ENCODE measurements at places on chromosomes 5 and 9.

- peak; percentile 38 for DNase-seq
Measured at GRCh38 chr5:97534166-97534565, 351.1 kb upstream of the RIOK2 start.

DNA sequence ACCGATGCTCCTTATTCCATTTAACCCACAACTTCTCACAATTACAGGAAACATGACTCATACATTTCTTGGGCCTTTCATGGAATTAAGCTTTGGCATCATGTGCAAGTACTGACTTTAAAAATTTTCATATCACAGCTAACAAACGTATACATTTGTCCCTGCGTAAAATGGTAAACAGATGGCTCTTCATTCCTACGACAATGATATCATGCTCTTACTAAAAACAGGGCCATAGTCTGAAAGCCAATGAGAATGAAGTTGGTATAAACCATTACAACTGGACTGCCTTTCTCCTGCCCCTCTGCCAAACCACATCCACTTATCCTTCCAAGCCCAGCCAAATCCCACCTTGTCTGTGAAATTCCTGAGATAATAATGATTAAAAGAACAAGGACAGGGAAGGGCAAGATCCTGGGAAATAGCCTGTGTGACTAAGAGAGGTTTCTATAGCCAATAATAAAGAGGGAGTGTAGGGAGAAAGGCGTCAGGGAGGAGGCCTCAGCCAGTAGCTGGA is 44.9 kb upstream of the ZNF366 start:
- no peak for DNase-seq

DNA sequence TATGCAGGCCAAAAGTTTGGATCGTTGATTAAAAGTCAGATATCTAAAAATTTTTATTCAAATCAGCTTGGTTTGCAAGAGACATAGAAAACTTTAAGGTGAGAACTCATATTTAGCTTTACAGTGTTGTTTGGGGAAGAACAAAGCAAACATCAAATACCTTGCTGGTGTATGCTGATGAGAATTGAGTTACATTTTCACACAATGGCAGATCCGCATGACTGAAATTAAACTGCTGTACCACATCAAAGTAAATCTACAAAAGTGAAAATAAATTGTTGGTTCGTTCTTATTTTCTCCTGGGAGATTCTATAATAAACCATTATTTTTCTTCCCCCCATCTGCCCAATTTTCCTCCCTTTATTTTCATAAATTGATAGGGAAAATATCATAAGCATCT is 198.2 kb upstream of the PCSK5 start:
- no peak for DNase-seq

GRCh38 chr5:75031366-75031765 is 21.0 kb downstream of the GCNT4 start:
- DNase-seq = no peak

DNA sequence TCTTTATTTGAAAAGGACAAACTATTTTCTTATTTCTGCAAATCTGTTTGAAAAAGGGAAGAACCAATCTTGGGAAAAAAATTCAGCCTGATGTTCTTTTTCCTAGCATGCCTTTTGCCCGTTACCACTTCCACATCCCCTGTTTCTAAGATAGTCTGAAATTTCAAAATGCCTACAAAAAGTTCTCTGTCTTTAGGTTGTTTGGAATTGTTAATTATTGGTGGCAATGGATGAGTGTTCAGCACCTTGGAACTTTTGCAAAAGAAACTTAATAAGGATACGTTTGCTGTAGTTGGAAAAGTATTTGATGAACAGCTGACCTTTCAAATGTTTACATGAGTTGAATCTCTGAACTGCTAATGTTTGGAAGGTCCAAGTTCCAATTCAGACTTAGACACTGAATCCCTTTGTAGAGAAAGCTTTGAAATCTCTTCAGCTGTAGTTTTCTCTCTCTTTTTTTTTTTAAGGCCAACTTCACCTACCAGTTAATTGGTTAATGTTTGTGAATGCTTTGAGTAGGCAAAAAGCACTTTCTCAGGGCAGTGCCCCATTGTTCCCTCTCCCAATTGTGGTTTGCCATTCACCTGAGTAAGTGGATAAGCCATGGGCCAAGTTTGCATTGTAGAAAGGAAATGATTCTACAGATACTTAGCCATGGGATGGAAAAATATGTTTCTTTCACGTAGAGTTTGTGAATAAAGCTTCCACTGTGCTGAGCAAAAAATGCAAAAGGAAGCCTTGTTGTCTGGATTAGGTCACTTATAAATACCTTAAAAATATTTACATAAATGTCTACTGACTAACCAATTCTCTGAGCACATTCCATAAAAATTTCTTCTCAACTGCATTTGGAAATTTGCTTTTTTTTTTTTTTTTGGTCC is 156.4 kb upstream of the ELL2 start:
- DNase-seq = no peak

- DNase-seq = no peak
Measured at GRCh38 chr5:115450741-115451140, 93.8 kb downstream of the FEM1C start.

DNA sequence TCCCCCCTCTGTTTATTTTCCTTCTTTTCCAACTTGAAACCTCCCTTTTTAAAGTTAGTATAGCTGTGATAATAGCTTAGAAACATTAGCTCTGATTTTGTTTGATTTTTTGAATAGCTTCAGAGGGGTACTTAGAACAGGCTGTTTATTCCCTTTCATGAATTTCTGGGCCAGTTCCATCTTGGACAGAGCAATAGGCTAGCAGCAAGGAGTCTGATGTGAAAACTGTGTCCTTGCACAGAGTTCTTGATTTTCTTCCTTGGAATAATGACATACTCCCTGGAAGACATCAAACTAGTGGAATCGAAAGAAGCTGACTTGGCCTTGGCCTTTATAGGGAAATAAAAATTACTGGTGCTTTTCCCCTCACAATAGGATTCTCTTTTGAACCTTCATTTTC is 32.9 kb downstream of the NTRK2 start:
- DNase-seq = no peak

- no peak for DNase-seq
Measured at GRCh38 chr9:93265301-93265971, 81.5 kb downstream of the WNK2 start.

DNA sequence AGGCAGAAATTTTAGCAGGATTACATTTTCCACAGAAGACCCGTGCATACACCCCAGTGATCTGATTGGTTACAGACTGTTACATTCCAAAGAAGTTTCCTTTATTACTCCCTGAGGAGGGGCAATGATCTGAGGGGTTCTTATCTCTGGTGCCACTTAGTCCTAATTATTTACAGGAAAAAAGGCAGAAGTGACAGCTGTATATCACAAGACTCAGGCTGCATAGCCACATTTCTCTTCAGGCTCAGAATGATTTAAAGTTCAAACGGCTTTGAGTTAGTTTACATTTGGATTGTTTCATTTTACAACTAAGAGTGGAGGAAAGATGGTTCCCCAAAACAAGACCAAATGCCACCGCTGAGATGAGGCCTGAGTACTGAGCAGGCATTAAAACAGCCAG is 17.3 kb downstream of the NAIF1 start:
- DNase-seq = no peak

- no peak for DNase-seq
Measured at GRCh38 chr5:148452499-148453193, 68.9 kb downstream of the FBXO38 start.

GRCh38 chr5:93585041-93585766 is 2.2 kb downstream of the NR2F1 start:
- no peak for DNase-seq

GRCh38 chr5:170430256-170430655 is 41.1 kb upstream of the KCNMB1 start:
- DNase-seq = no peak

DNA sequence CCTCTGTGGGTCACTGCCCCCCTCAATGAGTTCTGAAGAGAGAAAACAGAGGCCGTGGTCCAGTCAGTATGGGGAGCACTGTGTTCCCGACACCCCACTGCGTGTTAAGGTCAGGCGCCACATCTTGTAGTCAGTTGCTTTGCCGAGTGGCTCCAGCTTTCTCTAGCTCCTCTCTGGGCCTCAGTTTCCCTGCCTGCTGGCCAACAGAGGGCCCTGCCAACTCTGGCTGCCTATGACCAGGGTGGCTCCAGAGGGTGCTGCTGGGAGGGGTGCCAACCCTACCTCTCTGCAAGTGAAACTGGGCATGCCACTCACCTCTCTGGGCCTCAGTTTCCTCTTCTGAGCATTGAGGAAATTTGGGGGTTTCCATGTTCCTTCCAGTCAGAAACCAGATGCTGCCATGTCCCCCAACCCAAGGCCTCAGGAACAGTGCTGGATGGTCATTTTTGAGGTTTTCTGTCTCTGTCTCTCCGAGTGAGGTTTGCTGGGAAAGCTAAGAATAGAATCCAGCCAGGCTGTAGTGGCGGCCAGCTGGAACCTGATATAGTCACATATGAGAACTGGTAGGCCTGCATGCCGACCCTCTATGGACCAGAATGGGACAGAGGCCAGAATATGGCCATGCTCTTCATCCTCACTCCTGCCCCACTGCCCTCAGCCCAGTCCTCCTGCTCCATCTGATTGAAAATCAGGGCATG is 132.1 kb downstream of the PHF2 start:
- DNase-seq = no peak

GRCh38 chr5:41507501-41507900 is 2.9 kb downstream of the PLCXD3 start:
- DNase-seq = no peak
